ENCODE measurements at places on chromosomes 1 and 21.

GRCh38 chr1:204731985-204732575 lies 46.5 kb upstream of the LRRN2 start:
- DNase-seq = no peak

DNA sequence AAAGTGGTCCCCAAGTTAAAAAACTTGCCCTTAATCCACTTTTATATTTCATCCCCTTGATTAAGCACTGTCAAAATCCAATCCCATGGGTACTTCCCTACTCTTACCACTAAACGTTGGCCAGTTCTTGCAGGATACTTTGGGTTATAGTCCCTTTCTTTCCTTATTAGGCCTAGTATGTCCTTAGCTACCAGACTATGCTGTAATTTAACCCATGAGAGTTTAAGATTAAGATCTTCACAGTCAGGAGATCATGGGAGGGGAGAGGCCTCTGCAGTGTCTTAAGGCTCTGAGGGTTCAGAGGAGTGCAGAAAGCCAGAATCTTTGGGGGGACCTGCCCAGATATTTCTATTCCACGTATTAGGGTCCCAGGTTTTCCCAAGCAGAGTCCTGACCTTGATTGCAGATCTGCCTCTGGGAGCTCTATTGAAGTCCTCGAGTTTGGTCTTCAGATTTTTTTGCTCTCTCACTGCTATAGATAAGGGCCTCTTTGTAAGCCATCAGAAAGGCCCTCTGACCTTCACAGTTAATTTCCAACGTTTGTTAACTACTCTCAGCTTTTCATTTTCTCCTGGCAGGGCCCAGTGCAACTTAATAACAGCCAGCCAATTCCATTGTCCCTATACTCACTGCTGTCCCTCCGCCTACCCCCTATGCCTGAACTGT lies 9.0 kb upstream of the CGN start:
- no peak for DNase-seq

- no peak for DNase-seq
Observed at GRCh38 chr1:78493451-78493850, 2.7 kb downstream of the PTGFR start.

DNA sequence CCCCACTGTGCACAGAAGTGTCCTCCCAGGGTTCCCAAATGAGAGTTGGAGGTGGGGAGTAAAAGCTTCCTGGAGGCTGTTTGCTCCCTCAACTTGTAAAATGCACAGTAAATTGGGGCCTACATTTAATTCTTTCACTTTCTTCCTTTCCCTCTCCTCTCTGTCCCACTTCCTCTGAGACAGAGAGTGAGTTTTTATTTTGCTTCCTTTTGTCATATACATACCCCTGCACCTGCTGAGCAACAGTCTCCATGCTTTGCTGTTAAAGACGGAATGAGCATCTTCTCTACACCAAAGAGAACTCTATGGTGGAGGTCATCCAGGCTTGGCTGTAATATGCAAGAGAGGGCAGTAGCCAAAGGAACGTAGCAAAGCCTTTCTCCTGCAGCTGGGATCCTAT lies 79.3 kb upstream of the VAV3 start:
- no peak for DNase-seq

DNA sequence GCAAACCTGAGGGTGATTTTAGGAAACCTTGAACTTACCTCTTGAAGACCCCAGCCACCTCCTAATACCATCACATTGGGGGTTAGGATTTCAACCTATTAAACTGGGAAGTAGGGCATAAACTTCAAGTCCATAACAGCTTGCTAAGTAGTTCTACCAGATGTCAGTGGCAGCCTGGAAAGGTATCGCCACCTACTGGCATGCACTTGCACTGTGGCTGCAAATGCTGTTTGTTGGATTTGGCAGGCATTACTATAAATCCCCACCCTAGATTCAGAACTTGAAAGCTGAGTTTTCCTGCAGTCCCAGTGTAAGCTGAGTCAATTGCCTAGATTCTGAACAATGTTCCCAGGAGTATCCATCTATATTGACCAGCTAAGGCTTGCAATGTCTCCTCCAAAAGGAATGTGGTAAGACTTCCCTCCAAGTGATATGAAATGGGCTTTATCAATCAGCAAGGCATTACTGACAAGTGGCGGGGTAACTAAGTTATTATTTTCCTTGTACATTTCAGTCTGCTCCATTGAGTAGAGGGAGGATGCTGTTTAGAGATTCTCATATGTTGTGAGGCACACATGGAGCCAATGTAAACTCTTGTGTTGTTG lies 474.5 kb downstream of the PTPRC start:
- DNase-seq = peak; percentile 41

GRCh38 chr1:16464917-16465625 lies 24.5 kb downstream of the NECAP2 start:
- DNase-seq = no peak

GRCh38 chr1:28887419-28887834 lies 26.9 kb upstream of the EPB41 start:
- peak; percentile 38 for DNase-seq

DNA sequence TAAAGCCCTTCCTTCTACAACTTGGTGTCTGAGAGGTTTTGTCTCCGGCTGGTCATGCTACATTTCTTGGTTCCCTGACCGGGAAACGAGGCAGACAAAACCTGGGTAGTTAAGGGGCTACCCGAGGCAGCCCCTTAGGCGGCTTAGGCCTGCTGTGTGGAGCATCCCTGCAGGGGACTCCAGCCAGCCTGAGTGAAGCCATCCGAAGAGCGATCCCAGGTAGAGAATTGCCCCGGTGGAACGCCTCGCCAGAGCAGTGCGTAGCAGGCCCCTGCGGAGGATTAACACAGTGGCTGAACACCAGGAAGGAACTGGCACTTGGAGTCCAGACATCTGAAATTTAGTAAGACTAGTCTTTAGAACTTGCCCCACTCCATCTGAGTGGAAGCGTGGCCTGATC lies 21.2 kb upstream of the MYOCOS start:
- no peak for DNase-seq

GRCh38 chr1:74732960-74733603 lies at the start of the genes CRYZ and TYW3:
CRYZ (minus strand) TSS chr1:74733050; CDS start chr1:74724821, 8,229 bp downstream.
TYW3 (plus strand) TSS chr1:74733152; CDS start chr1:74733245, 93 bp downstream.
- DNase-seq = peak; percentile 65

- no peak for DNase-seq
Observed at GRCh38 chr1:218895064-218895587, 278.6 kb upstream of the LYPLAL1 start.

DNA sequence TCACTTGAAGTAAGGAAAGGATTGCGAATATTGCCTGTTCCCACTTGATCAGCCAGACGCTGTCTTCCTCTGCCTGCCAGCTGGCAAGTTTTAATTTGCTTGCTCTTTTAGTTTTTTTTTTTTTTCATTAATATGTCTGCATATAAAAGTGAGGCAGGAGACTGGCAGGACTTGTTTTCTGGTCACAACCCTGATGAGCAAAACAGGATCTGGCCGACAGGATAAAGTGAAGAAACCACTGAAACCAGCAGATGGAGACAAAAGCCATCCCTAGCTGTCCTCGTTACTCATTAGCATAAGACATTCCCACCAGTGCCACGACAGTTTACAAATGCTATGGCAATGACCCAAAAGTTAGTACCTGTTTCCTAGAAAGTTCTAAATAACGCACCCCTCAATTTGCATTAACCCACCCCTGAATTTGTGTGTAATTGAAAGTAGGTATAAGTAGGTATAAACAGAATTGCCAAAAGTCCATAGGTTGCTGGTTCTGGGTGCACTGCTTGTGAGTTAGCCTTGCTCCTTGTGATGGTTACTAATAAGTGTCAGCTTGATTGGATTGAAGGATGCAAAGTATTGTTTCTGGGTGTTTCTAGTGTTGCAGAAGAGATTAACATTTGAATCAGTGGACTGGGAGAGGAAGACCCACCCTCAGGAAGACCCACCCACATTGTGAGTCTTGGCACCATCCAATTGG lies 60.8 kb downstream of the ZNF684 start:
- DNase-seq = no peak

DNA sequence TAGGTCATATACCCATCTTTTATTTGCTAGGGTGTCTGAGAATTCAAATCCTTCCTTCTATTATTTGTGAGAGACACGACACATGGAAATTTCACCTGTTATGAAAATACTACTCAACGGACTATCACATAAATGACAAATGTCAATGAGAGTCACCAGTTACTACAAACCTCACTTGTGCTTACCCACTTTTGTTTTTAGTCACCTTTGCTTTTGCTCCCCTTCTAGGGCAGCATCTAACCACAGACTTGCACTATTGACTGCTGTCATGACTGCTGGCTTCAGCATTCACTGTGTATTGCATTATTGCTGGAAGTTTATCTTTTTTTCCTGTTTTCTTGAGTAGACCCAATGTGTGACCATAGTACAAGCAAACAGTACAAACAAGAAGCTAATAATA lies 1048.0 kb downstream of the PLA2G4A start:
- no peak for DNase-seq

DNA sequence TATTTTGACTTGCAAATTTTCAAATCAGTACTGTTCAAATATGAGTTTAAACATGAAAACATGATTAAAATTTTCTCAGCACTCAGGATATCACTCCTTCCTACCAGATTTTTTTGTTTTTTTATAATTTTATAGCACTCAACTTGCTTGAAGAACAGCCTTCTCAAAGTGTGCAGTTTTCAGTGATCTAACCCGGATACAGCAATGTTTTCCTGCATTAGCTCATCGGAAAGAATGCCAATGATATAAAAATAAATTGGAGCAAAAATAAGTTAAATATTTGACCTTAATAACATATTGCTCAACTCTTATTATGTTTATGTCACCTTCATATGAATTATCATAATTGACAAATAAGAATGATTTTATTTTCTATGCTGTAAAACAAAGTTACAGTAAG lies 766.8 kb downstream of the USP25 start:
- no peak for DNase-seq

DNA sequence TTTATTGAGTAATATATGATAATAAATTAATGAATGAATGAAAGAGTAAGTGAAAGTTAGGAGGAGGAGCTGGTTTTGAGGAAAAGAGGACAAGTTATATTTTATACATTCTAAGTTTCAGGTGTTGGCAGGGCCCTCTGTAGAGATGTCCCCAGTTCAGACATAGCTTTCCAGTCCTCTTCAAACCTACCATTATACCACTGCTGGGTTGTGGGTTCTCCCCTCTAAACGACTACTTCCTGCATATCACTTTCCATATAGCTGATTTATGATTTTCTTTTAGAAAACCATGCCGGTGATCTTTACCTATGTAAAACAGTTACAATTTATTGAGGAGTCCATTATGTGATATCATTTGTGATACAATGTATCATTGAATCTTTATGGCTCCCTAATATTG lies 116.9 kb downstream of the RUNX1 start:
- DNase-seq = no peak

DNA sequence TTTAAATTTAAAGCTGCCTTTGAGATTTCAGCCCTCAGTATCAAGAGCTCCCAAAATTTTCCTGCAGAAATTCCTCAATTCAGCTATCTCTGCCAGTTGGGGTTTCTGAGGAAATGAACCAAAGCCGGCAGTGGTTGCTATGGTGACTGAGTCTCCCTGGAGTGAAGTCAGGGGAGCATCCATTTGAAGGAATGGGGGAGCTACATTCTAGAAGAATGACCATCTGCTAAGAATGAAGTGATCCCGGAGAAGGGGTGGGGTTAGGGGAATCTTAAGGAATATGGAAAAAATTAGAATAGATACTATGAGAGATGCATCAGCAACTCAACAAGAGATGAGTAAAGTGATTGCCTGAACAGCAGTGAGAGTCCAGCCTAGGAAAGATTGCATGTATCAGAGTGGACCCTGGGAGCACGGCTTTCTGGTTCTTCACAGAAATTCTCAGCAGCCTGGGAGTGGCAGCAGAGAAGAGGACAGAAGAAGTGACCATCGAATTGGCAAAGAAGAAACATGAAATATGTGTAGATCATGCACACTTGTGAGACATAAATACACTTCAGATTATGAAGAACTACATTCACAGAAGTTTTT lies 94.7 kb downstream of the CHD1L start:
- peak; percentile 65 for DNase-seq

- DNase-seq = peak; percentile 49
Observed at GRCh38 chr1:35030756-35031446, 844 bp downstream of the ZMYM6 start.

DNA sequence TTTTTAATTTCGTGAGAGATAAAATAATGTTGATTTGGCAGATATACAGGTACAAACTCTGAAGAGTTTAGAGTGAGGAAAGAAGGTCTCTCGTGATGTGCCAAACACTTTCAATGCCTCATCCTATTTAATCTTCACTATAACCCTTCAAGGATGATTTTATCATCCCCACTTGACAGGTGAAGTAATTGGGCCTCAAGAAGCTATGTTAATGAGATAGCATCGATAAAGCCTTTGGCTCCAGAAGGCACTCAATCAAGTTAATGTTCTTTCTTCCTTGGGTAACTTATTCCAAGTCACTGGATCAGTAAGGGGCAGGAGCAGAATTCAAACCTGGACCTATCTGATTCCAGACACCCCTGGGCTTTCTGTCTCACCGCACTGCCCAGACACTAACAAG lies 7.2 kb downstream of the LMOD1 start:
- no peak for DNase-seq

- DNase-seq = no peak
Observed at GRCh38 chr1:212287261-212287895, 2.2 kb downstream of the PPP2R5A start.

DNA sequence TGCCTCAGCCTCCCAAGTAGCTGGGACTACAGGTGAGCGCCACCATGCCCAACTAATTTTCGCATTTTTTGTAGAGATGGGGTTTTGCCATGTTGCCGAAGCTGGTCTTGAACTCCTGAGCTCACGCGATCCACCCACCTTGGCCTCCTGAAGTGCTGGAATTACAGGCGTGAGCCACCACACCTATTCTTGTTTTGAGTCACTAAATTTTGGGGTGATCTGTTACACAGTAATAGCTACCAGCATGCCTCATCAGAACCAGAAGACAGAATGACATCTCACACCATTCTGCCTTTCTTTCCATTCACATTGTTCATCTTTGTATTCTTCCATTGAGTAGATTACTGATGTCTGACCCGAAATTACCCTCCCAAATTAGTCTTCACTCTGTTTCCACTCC lies 9.1 kb downstream of the RHBDL2 start:
- DNase-seq = no peak

DNA sequence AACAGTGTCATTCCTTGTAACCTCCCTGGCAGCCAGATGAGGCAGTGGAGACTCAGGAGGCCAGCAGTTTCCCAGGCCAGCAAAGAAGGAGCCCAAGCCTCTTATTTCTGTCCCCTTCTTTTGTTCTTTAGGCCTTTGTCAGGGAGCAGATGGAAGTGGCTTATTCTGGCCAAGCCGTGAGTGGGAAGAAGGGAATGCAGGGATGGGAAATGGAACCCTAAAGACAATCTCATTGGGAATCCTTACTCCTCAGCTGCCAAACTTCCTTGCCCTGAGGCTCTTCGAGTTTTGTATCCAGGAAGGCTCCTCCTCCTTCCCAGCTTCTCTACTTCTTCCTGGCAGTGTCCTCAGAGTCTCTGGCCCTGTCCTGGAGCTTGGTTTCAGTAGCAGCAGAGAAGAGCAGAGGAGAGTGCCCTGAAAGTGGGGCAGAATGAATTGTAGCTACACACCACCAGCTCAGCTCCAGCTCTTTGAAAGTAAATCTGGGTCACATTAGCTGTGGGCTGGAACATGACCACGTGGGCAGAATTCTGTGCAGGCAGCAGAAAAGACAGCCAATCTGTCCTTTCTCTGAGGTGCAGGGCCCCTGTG lies 63.9 kb downstream of the NDUFS5 start:
- no peak for DNase-seq
